ENCODE measurements at places on chromosomes 7 and 10.

GRCh38 chr7:35286986-35287385, 33.1 kb upstream of the TBX20 start:
- H3K27ac ChIP-seq: no peak overlapping the region
- no peaks in the 10 kb centered on the region for H3K27me3 ChIP-seq
- no peak overlapping the region for H3K4me3 ChIP-seq
- H3K36me3 ChIP-seq: no peaks in the 10 kb centered on the region
- no peaks in the 10 kb centered on the region for H3K4me1 ChIP-seq
- DNase-seq: no peak

GRCh38 chr10:88840881-88841280, 10.8 kb downstream of the ANKRD22 start:
- no peak for DNase-seq
- no peak overlapping the region for H3K27ac ChIP-seq
- no peaks in the 10 kb centered on the region for H3K36me3 ChIP-seq
- no peaks in the 10 kb centered on the region for H3K4me1 ChIP-seq

GRCh38 chr10:99994801-99995200, 14.9 kb downstream of the DNMBP start:
- no peak for DNase-seq
- H3K27ac ChIP-seq: no peak overlapping the region
- H3K4me1 ChIP-seq: peaks cover 8% of the 10 kb centered on the region
- no peaks in the 10 kb centered on the region for H3K36me3 ChIP-seq
- no peak overlapping the region for H3K4me3 ChIP-seq
- H3K27me3 ChIP-seq: no peaks in the 10 kb centered on the region

DNA sequence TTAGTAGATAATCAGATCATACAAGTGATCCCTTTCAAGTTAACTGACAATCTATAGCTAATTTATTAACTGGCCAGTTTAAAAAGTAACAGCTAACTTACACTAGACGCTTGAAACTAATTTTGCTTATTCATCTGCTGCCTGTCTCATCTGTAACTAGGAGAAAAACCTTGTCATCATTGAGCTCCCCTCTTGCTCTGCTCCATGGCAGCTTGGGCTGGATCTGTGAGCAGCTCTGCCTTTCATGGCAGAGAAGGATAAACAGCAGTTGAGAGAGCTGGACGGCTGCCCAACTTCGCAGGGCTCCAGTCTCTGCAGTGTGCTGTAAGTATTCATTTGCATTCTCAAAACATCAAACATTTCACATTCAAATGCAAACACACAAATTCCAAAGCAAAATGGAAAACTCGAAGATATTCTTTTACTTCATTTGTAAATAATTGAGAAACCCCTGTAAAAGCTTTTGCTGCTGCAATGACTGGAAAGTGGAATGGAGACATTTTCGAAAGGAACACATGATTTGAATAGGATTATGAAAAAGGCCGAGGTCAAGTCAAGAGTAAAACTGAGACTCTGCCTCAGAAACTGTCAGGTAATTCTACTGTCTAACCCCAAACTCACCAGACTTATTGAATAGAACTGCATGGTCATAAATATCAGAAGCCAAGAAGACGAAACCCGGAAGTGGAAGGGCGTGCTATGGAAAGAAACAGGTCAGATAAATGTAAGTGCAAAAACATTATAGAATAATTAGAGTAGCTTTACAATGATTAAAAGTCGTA, 17.6 kb downstream of the SLC35B4 start:
- H3K27me3 ChIP-seq: no peaks in the 10 kb centered on the region
- no peak overlapping the region for H3K4me3 ChIP-seq
- no peak overlapping the region for H3K27ac ChIP-seq
- no peak for DNase-seq
- H3K4me1 ChIP-seq: no peaks in the 10 kb centered on the region

DNA sequence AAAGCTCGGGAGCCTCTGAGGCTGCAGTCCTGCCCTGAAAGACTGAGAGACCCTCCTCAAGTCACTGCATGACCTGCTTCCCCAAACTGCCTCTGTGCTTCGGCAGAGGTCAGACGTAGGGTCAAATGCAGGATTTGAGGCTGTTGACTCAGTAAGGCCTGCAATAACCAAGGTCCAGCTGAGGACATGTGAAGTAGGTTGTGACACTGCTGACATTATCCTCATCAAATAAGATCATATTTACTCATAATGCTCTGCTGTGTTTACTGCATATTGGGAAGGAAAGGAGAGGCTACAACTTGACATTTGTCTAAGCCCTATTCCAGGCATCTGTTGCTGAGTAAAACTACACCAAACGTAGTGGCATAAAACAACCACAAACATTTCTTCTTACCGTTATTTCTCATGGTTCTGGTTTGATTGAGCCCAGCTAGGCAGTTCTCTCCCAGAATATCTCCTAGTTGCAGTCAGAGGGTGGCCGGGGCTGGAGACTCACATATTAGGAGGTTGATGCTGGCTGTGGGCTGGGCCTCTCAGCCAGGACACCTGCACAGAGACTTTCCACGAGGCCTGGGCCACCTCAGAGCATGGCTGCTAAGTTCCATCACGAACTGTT, 122.1 kb upstream of the STK17A start:
- no peaks in the 10 kb centered on the region for H3K27me3 ChIP-seq
- H3K4me3 ChIP-seq: no peak overlapping the region
- DNase-seq: no peak
- no peak overlapping the region for H3K27ac ChIP-seq
- no peaks in the 10 kb centered on the region for H3K36me3 ChIP-seq
- H3K4me1 ChIP-seq: no peaks in the 10 kb centered on the region

DNA sequence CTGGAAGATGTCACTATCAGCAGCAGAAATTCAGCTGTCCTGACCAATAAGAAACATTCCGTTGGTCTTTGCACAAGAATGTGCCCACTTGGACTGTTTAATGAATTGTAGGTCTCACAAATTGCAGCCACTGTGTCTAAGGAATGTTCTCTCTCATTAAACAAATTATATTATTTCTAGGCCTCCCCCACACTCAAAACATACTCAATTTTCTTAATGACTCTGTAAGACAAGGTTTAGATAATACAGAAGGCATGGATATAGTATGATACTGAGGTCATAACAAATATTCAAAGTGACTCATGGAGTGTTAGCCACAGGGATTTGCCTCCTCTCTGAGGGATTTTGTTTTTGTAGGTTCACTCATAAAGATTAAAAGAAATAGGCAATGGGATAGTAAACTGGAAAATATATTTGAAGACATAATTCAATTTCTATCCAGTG, 197.5 kb downstream of the PTN start:
- DNase-seq: no peak
- no peaks in the 10 kb centered on the region for H3K4me1 ChIP-seq
- H3K4me3 ChIP-seq: no peak overlapping the region
- H3K27me3 ChIP-seq: no peaks in the 10 kb centered on the region
- no peak overlapping the region for H3K27ac ChIP-seq

DNA sequence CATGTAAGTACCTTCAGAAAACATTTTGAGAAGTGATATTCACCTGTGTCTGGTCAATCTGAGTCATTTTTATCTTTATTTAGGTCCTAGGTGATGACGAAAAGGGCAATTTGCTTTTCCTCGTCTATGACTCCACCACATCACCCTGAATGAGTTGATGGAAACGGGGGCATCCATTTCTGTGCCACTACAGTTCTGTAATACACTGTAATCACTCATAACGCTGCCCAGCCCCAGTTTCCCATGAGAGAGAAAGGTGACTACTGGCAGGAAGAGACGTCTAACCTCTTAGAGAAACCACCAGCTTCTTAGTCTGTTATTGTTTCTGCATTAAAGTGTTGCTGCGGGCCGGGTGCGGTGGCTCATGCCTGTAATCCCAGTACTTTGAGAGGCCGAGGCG, 205.3 kb upstream of the MKLN1 start:
- H3K4me1 ChIP-seq: no peaks in the 10 kb centered on the region
- no peak overlapping the region for H3K27ac ChIP-seq
- H3K36me3 ChIP-seq: no peaks in the 10 kb centered on the region
- H3K27me3 ChIP-seq: no peaks in the 10 kb centered on the region
- no peak for DNase-seq
- H3K4me3 ChIP-seq: no peak overlapping the region

- no peaks in the 10 kb centered on the region for H3K4me1 ChIP-seq
- no peaks in the 10 kb centered on the region for H3K36me3 ChIP-seq
- no peak overlapping the region for H3K4me3 ChIP-seq
- DNase-seq: no peak
- H3K27me3 ChIP-seq: no peaks in the 10 kb centered on the region
Observed at GRCh38 chr7:155860840-155861479, 48.7 kb upstream of the SHH start.

DNA sequence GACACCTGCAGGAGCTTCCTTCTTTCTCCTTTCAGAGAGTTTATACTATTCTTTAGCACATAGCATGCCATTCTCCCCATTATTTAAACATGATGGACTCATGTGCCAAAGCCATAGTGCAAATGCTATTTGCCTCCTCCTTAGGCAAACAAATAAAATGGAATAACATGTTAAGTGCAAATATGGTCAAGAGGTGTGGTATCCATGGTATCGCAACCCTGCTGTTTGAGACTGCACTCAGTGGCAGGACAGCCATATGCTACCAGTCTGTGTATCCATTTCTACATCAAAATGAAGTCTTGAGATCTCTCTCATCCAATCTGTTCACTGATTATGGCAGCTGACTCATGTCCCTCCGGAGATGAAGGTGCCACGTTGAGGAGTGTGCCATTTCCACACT, 22.8 kb downstream of the HEPACAM2 start:
- H3K4me3 ChIP-seq: no peak overlapping the region
- H3K27ac ChIP-seq: no peak overlapping the region
- no peaks in the 10 kb centered on the region for H3K27me3 ChIP-seq
- no peak for DNase-seq
- H3K36me3 ChIP-seq: no peaks in the 10 kb centered on the region

GRCh38 chr7:23598296-23598695, 1.1 kb downstream of the CCDC126 start:
- no peak for DNase-seq
- peak overlapping the region; percentile 95 for H3K27ac ChIP-seq
- H3K36me3 ChIP-seq: no peaks in the 10 kb centered on the region
- peaks cover 18% of the 10 kb centered on the region for H3K4me1 ChIP-seq

DNA sequence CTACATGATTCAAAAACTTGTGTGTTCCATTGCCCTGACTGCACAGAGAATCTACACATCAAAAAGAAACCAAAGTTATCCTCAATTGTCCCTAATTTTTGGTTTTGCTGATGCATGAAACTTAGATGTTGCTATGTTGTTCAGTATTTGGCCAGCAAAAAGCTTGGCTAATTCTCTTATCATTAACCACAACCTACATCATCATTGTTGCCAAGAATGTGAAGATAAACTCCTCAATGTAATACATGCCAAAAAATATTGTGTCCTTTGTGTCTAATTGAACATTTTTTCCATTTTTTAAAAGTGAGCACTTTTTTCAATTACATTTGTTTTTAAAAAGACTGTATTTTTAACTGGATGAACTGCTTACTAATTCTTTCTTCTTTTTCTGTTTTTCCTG, 268.0 kb upstream of the SEMA3D start:
- H3K27me3 ChIP-seq: no peaks in the 10 kb centered on the region
- no peak overlapping the region for H3K4me3 ChIP-seq
- H3K36me3 ChIP-seq: no peaks in the 10 kb centered on the region
- no peaks in the 10 kb centered on the region for H3K4me1 ChIP-seq
- no peak for DNase-seq

DNA sequence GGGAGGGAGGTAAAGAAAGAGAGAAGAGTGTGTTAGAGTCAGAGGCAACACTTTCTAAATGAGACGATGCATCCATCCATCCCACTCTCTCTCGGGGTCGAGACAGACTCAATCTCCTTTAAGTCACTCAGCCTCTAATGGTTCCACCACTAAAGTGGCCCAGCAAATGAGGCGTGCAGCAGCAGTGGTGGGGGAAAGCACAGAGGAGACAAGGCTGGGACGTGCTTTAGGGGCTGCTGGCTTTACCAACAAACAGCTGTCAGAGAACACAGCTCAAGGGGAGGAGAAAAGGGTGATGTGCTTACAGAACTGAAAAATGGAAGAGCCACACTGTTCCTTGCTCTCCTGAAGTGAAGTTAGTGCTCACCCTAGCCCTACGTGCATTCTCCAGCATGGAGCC, 4.5 kb upstream of the SEC31B start:
- DNase-seq: no peak
- H3K36me3 ChIP-seq: peaks cover 29% of the 10 kb centered on the region
- H3K4me3 ChIP-seq: no peak overlapping the region
- peaks cover 28% of the 10 kb centered on the region for H3K4me1 ChIP-seq

GRCh38 chr7:70390251-70390650, 741.7 kb upstream of the GALNT17 start:
- no peaks in the 10 kb centered on the region for H3K36me3 ChIP-seq
- H3K4me1 ChIP-seq: peaks cover 82% of the 10 kb centered on the region
- no peak for DNase-seq
- no peaks in the 10 kb centered on the region for H3K27me3 ChIP-seq
- no peak overlapping the region for H3K4me3 ChIP-seq

- H3K36me3 ChIP-seq: no peaks in the 10 kb centered on the region
- H3K27ac ChIP-seq: no peak overlapping the region
- H3K27me3 ChIP-seq: no peaks in the 10 kb centered on the region
- H3K4me1 ChIP-seq: no peaks in the 10 kb centered on the region
- no peak for DNase-seq
Observed at GRCh38 chr10:13180788-13181187, 19.4 kb downstream of the MCM10 start.

DNA sequence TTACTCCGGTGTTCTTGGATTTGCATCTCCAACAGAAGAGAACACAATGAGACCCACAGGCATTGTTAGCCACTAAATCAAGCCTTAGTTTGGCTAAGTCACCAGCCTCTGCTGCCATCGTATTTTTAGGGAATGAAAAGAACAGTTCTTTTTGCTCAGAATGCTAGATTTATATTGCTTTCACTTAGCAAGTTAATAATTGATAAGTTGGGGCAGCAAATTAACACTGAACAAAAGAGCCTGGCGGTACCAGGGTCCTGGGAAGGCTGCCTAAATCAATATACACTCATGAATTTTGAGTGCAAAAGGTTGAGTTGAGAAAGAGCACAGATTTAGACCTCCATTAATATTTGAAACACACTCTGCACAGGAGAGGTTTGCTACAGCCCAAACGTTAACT, 767.7 kb downstream of the TYW1 start:
- no peak overlapping the region for H3K27ac ChIP-seq
- H3K36me3 ChIP-seq: no peaks in the 10 kb centered on the region
- no peaks in the 10 kb centered on the region for H3K27me3 ChIP-seq
- no peak overlapping the region for H3K4me3 ChIP-seq
- DNase-seq: no peak
- no peaks in the 10 kb centered on the region for H3K4me1 ChIP-seq

- H3K4me3 ChIP-seq: no peak overlapping the region
- H3K4me1 ChIP-seq: peaks cover 21% of the 10 kb centered on the region
- DNase-seq: no peak
- no peaks in the 10 kb centered on the region for H3K27me3 ChIP-seq
- no peak overlapping the region for H3K27ac ChIP-seq
- no peaks in the 10 kb centered on the region for H3K36me3 ChIP-seq
Observed at GRCh38 chr10:6128087-6128486, 39.3 kb downstream of the RBM17 start.

GRCh38 chr7:99740573-99741440, 5.8 kb upstream of the CYP3A7 start:
- no peaks in the 10 kb centered on the region for H3K36me3 ChIP-seq
- no peak overlapping the region for H3K4me3 ChIP-seq
- no peak overlapping the region for H3K27ac ChIP-seq
- DNase-seq: no peak

GRCh38 chr7:27423290-27423689, 180.7 kb downstream of the EVX1 start:
- no peak for DNase-seq
- H3K4me1 ChIP-seq: no peaks in the 10 kb centered on the region
- H3K36me3 ChIP-seq: no peaks in the 10 kb centered on the region
- no peak overlapping the region for H3K27ac ChIP-seq
- H3K27me3 ChIP-seq: no peaks in the 10 kb centered on the region
- H3K4me3 ChIP-seq: no peak overlapping the region

GRCh38 chr10:127278001-127278400, 81.6 kb upstream of the INSYN2A start:
- H3K4me1 ChIP-seq: peaks cover 11% of the 10 kb centered on the region
- no peak overlapping the region for H3K4me3 ChIP-seq
- DNase-seq: no peak
- no peaks in the 10 kb centered on the region for H3K27me3 ChIP-seq
- no peaks in the 10 kb centered on the region for H3K36me3 ChIP-seq
- no peak overlapping the region for H3K27ac ChIP-seq

Data from thoracic aorta (tissue), 2 donors.